ENCODE measurements at places on chromosomes 3 and 15. TPM values are rescaled to one million over a fixed set of nuclear protein-coding genes. Genes with fewer than 3 reads are reported as not detected.

Gene TJP1
- not detected for total RNA-seq

Gene DPPA2
- not detected for total RNA-seq

GRCh38 chr15:84741121-84741520 is 7.3 kb upstream of the ZNF592 start:
- DNase-seq, result no peak

GRCh38 chr3:176399193-176399592 is 798.1 kb downstream of the TBL1XR1 start:
- DNase-seq, result no peak

- DNase-seq, result no peak
These were observed 201.7 kb upstream of the SLC2A2 start for GRCh38 chr3:171228240-171228639.
